ENCODE measurements at places on chromosomes 6 and 20.

GRCh38 chr6:4412488-4412887 is 277.1 kb upstream of the ECI2 start:
- no peak for DNase-seq

DNA sequence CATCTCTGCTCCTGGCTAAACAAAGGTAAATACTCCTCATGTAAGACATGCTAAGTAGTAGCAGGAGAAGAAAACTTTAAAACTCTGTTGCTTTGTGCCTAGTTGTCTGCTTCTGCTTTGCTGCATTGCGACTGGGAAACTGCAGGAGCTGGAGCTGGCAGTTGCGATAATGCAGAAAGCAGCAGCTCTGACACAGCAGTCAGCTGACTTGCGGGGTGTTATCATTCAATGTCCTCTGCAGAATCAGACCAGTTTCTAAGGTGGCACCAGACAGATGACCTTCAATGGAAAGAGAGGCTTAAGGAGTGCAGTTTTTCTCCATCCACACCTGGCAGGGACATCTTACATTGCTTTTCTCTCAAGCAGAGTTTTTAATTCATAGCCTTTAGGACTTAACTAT is 69.9 kb upstream of the SOX4 start:
- no peak for DNase-seq

DNA sequence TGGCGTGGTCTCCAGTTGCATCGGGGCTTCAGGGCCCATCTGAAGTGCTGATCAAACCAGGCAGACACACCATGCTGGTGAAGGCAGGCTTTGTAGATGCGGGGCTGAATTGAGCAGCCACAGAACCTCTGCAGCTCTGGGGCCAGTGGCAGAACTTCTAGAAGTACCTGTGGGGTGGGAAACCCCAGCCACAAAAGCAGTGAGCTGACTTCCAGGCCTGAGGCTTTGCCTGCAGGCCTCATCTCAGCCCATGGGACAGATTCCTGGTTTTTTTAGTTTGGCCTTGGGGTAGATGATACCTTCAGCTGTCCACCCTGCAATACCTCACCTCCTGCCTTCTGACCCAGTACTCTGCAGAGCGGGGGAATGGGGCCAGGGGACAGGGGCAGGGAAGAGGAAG is 14.1 kb downstream of the C20orf173 start:
- no peak for DNase-seq

DNA sequence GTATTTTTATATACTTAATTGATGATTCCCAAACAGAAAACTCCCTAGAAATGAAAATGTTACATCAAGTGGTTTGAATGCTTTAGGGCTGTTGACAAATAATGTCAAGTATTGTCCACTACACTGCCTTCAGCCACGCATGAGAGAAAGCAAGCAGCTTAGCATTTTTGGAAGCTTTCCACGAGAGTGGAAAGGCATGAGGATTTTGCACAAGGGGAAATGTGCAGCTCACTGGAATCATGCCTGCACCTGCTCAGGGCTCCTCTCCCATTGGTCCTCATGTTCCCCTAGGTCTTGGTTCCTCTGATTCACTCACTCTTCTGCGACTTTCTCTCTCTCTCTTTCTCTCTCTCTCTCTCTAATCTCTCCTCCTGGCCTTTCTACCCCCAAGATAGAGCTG is 439.5 kb upstream of the CDH4 start:
- DNase-seq = no peak

DNA sequence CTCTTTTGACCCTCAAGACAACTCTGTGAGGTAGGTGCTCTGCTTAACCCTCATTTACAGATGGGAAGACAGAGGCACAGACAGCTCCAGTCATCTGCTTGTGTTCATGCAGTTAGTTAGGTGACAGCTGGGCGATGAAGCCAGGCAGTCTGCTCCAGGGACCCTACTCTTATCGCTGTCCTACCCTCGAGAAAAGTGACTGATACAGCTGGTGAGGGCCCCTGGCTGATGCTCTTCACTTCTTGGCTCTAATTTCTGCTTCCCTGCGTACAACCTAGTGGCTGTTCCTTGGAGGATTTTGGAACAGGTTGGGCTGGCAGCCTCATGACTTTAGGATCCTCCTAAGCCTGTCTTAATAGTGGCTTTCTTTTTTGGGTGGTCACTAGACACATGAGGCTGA is 9.1 kb upstream of the TJAP1 start:
- DNase-seq = no peak

DNA sequence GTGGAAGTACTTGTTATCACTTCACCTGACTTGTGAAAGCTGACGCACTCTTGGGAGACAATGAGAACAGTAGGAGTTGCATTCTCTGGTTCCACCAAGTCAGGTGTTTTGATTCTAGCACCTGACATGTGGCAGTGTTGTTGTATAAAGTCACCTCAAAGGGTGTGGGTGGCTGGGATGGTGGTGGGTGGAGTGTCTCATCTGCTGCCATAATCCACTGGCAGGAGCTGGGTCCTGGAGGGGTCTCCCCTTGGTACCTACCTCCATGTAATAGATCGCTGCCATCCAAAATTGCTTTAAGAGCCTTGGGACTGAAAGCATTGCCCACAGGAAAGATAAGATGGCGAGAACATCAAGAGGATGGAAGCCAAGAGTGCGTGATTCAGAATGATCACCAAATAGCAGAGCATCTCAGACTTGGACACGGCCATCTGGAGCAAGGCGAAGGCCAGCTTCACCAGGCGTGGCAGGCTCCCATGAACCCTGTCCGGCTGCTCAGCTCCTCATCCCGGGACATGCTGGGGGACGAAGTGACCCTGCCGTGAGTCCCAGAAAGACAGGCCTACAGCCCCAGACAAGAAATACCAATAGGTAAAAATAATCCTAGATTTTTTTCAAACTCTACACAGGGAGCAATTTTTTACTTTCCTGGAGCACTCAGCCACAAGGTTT is 56.6 kb downstream of the NPEPL1 start:
- no peak for DNase-seq

GRCh38 chr6:158972241-158973233 is 27.5 kb downstream of the RSPH3 start:
- DNase-seq = no peak

GRCh38 chr6:18343741-18344140 is 43.4 kb upstream of the RNF144B start:
- DNase-seq = no peak

GRCh38 chr20:37764333-37764935 is 70.6 kb downstream of the CTNNBL1 start:
- DNase-seq = no peak

DNA sequence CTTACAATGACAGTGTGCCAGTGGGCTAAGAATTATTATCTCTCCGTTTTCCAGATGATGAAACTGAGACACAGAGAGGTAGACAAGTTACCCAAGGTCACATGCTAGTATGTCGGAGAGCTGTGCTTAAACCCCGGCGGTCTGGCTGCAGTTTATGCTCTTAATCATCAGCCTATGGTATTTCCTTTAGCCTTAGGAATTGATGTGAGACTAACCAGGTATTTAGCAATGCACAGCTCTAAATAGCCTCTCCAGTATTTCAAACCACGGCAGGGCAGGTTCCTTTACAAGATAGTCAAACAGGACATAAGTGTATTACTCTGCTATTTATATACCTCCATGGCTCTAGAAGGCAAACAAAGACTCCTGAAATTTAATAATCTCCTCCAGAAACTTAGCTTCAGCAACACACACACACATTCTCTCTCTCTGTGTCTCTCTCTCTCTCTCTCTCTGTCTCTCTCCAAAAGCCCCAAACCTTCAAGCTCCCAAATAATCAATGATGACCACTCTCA is 142.0 kb upstream of the ZNF217 start:
- no peak for DNase-seq

DNA sequence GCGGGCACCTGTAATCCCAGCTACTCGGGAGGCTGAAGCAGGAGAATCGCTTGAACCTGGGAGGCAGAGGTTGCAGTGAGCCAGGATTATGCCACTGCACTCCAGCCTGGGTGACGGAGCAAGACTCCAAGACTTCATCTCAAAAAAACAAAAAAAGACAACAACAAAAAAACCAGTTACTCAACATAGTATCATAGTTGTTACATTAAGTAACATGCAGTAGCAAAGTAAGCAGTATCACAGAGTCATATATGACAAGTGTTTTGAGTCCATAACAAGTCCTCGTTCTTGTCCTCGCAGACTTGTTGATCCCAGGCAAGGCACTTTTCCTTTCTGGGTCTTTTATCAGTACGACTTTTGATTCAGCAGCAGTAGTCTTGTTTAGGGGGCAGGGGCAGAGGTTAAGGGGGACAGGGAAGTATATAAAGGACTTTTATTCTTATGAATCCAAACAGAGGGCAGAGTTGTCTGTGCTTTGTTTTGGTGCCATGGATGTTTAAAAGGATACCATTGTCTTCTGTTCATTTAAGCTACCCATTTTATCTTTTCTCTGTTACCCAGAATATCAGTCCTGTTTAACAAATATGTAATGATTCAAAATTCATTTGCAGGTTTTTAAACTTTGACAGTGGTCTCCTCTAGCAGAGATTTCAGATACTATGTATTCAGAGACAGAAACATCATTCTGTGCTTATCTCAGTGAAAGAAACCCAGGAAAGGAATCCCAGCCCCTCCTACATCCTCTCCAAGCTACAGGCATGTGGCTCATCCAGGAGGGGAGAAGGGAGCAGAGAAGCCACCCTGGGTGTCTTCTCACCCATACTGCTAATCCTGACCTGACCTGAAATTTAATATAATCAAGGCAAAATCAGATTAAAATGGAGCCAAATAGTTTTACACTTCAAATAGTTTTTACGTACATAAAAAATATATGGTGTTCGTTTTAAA is 137.9 kb upstream of the EDN1 start:
- no peak for DNase-seq

- DNase-seq = no peak
These were observed 59.5 kb upstream of the ADGRG6 start for GRCh38 chr6:142242269-142242668.

DNA sequence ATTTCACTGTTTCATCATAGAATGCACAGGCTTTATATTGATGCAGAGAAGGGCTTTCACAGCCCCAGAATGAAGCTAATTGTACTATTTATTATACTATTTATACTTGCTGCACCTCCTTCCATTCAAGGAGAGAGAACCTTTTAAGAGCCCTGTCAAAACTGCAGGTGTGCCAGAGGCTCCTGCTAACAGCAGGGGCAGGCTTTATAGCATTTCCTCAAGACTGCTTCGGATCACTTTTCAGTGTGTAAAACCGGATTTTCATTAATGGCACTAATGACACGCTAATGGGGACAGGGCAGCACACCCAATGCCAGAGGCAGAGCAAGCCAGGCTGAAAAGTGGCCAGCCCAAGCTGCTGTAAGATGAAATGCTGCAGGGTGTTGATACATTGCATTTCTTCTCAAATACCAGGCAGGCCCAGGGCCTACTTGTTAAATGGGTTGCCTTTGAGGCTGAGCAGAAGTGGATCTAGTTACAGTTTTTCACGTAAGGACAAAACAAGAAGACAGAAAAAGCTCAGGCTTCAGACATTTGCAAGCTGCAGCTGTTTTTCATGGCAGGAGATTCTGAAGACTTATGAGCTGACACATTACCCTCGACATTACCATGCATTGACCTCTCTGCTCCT is 487.7 kb upstream of the BTBD3 start:
- no peak for DNase-seq

DNA sequence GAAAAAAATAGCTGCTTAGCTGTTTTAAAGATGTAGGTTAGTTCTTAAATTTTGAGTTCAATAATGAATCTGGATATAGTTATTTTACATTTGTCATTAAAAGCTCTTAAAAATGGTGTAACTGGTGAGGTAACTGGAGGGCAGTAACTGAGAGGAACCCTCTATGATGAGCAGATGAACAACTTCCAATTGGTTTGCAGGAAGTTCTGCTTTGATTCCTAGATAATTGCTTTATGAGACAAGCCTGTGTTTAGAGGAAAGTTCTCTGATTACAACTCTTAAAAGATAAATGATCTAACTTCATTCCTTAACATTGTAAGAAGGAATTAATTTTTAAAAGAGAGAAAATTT is 8.5 kb downstream of the MYLIP start:
- no peak for DNase-seq

GRCh38 chr6:37777272-37777834 is 42.2 kb upstream of the ZFAND3 start:
- no peak for DNase-seq

DNA sequence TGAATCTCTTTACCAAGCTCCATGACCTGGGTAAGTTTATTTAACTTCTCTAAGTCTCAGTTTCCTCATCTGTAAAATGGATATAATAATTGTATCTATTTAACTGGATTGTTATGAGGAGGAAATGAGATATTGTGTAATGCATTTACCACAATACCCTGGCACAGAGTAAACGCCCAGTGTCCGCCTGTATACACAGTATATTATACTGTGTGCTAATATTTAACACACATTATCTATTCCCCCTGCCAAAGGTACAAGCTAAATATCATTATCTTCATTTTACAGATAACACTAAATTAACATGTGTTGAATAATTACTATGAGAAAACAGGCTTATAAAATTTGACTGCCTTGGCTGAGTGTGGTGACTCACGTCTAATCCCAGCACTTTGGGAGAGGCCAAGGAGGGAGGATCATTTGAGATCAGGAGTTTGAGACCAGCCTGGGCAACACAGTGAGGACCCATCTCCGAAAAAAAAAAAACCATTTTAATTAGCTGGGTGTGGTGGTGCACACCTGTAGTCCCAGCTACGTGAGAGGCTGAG is 38.7 kb upstream of the TNFRSF21 start:
- DNase-seq = no peak

- no peak for DNase-seq
These were observed 39.1 kb downstream of the MDFI start for GRCh38 chr6:41677124-41677921.

- no peak for DNase-seq
These were observed 4.3 kb downstream of the CALHM4 start for GRCh38 chr6:116557893-116558292.

DNA sequence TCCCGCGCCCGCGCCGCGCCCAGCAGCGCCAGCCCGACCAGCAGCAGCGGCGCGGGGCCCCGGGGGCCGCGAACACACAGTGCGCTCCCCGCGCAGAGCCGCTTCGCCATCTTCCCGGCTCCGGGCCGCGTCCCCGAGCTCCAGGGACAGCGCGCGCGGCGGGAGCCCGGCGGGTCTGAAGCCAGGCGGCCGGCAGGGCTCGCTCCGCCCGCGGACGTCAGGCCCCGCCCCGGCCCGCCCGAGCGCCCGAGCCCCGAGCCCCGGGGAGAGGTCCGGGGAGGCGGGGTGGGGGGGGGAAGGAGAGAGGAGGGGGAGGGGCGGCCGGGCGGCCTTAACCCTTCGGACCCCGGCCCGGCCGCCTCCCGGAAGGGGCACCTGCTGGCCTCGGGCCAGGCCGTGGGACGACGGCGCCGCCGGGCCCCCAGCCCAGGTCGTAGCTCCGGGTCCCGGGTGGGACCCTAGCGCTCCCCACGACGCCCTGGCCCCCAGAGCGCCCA is at the start of gene LAMA5:
Gene LAMA5, minus strand, starts transcription at position 177 of the 497 bp plus-strand sequence. Its CDS starts 67 bp downstream, at position 110.
- DNase-seq = no peak

DNA sequence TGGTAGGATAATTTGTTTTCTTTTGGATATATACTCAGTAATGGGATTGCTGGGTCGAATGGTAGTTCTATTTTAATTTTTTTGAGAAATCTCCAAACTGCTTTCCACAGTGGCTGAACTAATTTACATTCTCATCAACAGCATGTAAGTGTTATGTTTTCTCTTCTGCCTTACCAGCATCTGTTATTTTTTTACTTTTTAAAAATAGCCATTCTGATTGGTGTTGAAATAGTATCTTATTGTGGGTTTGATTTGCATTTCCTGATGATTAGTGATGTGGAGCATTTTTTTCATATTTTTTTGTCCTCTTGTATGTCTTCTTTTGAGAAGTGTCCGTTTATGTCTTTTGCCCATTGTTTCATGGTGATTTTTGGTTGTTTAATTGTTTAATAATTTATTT is 11.9 kb downstream of the HINT3 start:
- DNase-seq = no peak

GRCh38 chr6:29631860-29632731 is 887 bp downstream of the GABBR1 start:
- DNase-seq = peak; percentile 50

GRCh38 chr6:152922706-152923105 is 60.1 kb downstream of the FBXO5 start:
- DNase-seq = no peak

Data from NCI-H1930 (cell line).